CD4-positive, CD25-positive, alpha-beta regulatory T cell (primary cell): ENCODE measurements at places on chromosomes 3 and 15. TPM values are rescaled to one million over a fixed set of nuclear protein-coding genes. Genes with fewer than 3 reads are reported as not detected.

DNA sequence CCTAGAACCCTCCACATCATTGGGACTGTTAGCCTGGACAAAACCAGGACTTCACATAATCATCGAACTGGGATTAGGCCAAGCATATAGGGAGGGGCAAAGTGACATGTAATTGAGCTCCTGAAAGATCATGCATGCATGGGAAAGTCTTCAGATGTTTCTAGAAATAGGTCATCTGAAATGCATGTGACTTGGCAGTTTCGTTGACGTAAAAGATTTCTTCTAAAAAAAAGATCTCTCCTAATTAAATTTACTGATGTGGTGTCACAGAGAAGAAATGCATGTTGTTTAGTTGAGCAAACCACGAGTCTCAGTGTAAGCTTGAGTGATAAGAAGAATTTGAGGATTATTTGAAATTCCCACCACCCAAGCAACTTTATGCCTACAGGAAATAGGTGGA, 70.0 kb upstream of the LIMD1 start:
- H3K36me3 ChIP-seq: peaks cover 46% of the 10 kb centered on the region
- H3K4me3 ChIP-seq: no peak overlapping the region
- H3K4me1 ChIP-seq: no peaks in the 10 kb centered on the region

DNA sequence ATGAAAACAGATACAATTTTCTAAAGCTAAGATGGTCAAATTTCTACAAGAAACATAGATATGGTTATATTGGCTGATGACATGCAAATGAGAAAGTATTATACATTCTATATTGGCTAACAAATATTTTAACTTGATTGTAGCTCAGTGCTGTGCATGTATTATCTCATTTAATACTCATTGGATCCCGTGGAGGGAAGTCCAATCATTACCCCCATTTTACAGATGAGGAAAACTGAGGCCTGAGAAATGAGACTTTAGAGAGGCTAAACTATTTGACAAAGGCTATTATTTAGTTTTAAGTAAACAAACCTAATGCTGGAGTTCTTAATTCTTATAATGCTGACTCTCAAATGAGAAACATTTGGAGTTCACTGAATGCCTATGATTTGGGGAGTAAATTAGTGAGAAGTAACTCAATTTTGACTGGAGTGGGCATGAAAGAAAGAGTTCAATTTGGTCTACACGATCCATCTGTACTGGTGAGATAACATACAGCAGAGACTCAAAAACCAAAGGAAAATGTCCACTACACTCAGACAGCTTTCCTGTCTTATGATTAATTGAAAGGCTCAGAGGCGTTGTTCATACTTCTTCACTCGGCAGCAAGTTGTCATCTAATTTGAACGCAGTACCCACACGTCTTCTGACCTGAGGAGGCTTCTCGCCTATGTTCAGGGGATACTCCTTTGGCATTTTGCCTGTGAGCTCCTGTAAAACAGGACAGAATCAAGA, 72.2 kb upstream of the LMOD3 start:
- peaks cover 64% of the 10 kb centered on the region for H3K36me3 ChIP-seq
- H3K4me1 ChIP-seq: peaks cover 23% of the 10 kb centered on the region
- H3K27ac ChIP-seq: no peak overlapping the region

- H3K4me3 ChIP-seq: no peak overlapping the region
- no peak overlapping the region for H3K27ac ChIP-seq
- no peaks in the 10 kb centered on the region for H3K4me1 ChIP-seq
Measured at GRCh38 chr3:112793326-112794081, 53.2 kb downstream of the CD200R1L start.

DNA sequence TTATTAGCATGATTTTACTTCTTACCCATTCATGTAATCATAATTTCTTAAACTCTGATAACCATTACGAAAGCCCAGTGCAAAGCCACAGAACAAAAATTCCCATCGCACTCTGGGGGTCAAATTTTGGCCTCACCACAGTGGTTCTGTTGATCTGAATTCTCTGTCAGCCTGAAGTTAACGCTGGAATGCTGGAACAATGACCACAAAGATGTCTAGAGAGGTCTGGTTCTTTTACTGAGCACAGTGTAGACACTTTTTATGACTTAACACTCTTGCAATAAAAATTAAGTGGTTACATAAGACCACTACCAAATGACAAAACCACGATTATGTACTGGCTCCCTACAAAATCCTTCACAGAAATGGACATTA, 94.7 kb downstream of the PDZRN3 start:
- no peaks in the 10 kb centered on the region for H3K27me3 ChIP-seq
- no peaks in the 10 kb centered on the region for H3K4me1 ChIP-seq
- no peak overlapping the region for H3K4me3 ChIP-seq
- H3K27ac ChIP-seq: no peak overlapping the region
- DNase-seq: no peak
- no peaks in the 10 kb centered on the region for H3K36me3 ChIP-seq

GRCh38 chr3:173814809-173815208, 417.3 kb downstream of the NLGN1 start:
- H3K27ac ChIP-seq: no peak overlapping the region
- no peaks in the 10 kb centered on the region for H3K4me1 ChIP-seq
- H3K4me3 ChIP-seq: no peak overlapping the region

DNA sequence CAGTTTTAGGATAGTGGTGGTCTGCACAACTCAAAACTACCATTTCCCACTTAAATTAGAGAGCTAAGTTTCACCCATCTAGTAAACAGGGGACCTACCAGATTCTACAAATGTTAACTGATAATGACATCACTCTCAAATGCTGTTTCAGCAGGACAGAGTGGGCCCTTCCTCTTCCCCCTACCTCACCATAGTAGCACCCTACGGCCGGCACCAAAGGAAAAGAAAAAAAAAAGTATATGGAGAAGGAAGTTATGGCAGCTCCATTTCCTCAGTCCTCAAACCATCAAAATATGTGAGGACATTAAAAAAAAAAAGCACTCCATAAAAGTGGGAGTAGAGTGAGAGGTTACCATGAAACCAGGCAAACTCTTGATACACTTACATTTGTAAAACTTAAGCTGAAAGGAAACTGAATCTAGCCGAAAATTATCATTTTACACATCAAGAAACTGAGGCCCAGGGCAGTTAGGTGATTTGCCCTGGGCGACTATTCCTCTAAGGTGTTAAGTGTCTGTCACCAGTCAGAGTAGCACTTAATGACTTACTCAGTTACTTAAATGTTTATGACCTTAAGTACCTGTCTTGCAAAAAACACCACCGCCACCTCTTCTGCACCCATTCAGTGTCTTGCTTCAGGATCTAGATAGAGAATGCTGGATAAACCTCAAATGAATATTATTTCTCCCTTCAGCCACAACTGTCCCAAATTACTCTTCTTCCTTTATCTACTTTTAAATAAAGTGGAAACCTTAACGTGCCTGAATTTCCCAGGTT, 2.7 kb downstream of the MSL2 start:
- peak overlapping the region; percentile 99 for H3K27ac ChIP-seq
- H3K4me3 ChIP-seq: peak overlapping the region; percentile 99
- no peaks in the 10 kb centered on the region for H3K36me3 ChIP-seq
- H3K4me1 ChIP-seq: peaks cover 47% of the 10 kb centered on the region
- DNase-seq: peak; percentile 45

DNA sequence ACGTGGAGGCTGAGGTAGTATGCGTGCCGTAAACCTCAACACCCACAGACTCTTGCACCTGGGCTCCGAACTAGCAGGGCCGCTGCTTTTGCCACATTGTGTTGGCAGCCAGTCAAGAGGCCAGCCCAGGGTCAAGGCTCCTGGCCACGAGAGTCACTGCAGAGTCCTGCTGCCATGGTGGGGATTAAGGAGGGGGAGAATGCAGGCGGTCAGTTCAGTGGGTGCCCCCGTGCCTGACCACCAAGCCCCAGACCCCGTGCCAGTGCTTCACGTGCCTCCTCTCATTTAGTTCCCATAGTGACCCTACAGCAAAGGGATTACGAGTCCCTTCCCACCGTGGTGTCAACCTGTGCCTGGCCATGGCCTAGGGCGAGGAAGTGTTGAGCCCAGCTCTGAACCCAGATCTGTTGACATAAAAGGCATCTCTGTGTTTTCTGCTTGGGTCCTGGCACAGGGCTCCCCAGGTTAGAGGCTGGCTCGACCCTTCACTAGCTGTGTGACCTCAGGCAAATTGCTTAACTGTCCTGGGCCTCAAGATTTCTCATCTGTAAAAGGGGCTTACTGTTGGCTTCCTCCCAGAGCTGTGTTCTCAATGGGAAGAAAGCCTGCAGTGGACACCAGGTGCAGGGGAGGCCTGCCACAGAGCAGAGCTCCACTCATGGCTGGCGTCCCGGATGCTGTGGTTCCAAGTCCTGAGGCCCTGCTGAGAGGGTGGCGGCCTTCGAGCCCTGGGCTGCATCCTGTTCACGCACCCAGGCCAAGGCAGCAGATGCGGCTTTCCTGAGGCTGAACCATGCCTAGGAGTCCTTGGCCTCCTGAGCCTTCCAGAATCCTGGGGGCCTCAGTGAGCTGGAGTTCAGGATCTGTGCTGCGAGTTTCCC, 32.8 kb downstream of the FBLN2 start:
- H3K36me3 ChIP-seq: no peaks in the 10 kb centered on the region
- no peak for DNase-seq
- no peaks in the 10 kb centered on the region for H3K4me1 ChIP-seq
- H3K27me3 ChIP-seq: no peaks in the 10 kb centered on the region
- no peak overlapping the region for H3K4me3 ChIP-seq
- no peak overlapping the region for H3K27ac ChIP-seq

GRCh38 chr15:87228460-87228859, 1028.1 kb downstream of the NTRK3 start:
- no peaks in the 10 kb centered on the region for H3K4me1 ChIP-seq

- no peak for DNase-seq
- H3K27ac ChIP-seq: no peak overlapping the region
- H3K4me1 ChIP-seq: no peaks in the 10 kb centered on the region
- no peaks in the 10 kb centered on the region for H3K27me3 ChIP-seq
Measured at GRCh38 chr3:64900617-64901521, 213.1 kb upstream of the ADAMTS9 start.

- H3K36me3 ChIP-seq: no peaks in the 10 kb centered on the region
- no peak overlapping the region for H3K4me3 ChIP-seq
- no peak for DNase-seq
- H3K27ac ChIP-seq: no peak overlapping the region
Measured at GRCh38 chr3:78610462-78611125, 1157.2 kb downstream of the ROBO1 start.

DNA sequence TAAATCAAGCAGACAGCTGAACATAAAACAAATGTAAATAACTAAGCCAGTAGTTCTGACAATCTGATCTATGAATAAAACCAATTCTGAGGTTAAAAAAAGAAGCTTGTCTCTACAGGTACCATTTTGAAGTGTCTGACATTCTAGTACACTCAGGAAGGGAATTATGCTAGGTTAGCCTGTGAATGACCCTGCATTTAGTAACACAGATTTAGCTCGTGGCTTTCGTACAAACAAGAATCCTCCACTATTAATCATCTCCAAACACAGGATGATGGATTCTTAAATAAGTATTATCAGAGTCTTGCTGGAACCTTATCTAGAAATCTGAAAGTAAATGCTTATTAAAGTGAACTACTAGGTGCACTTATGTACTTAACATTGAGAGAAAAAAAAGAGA, 1120.1 kb downstream of the ROBO1 start:
- H3K4me1 ChIP-seq: no peaks in the 10 kb centered on the region
- no peak overlapping the region for H3K27ac ChIP-seq
- H3K4me3 ChIP-seq: no peak overlapping the region
- H3K36me3 ChIP-seq: no peaks in the 10 kb centered on the region
- no peaks in the 10 kb centered on the region for H3K27me3 ChIP-seq

- H3K27me3 ChIP-seq: peaks cover 32% of the 10 kb centered on the region
- no peak overlapping the region for H3K4me3 ChIP-seq
- H3K27ac ChIP-seq: no peak overlapping the region
- DNase-seq: no peak
Measured at GRCh38 chr3:147361454-147362420, 44.6 kb downstream of the ZIC4 start.

DNA sequence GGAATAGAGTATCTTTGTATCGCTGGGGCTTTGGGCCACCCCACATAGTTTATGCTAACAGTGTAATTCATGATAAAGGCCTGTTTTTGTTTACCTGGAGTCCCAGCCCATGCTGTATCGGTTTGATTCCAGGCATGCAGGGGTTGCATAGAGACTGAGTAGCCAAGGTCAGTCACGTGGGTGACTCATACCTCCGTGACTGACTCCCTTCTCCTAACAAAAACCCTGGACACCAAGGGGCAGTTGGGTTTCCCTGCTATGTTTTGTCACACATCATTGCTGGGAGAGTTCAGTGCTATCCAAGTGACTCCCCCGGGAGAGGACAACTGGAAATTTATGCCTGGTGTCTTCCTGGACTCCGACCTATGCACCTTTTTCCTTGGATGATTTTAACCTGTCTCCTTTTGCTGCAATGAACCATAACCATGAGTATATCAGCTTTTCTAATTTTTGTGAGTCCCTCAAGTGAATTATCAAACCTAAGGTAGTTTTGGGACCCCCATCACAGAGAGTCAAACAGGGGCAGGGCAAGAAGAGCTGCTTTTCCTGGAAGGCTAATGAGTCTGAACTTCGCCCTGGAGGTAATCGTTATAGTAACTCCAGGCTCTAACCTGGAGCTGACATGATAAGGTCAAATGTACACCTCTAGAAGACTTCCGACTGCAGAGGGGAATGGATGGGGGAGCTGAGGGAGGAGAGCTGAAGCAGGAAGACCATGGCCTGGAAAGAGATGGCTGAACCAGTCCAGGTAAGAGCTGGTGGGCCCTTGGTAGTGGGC, 57.0 kb downstream of the SRGAP3 start:
- no peak for DNase-seq
- H3K4me3 ChIP-seq: no peak overlapping the region
- H3K36me3 ChIP-seq: no peaks in the 10 kb centered on the region
- no peaks in the 10 kb centered on the region for H3K27me3 ChIP-seq
- no peak overlapping the region for H3K27ac ChIP-seq
- H3K4me1 ChIP-seq: no peaks in the 10 kb centered on the region

- H3K36me3 ChIP-seq: peaks cover 4% of the 10 kb centered on the region
- no peak for DNase-seq
- peak overlapping the region; percentile 59 for H3K27ac ChIP-seq
- no peaks in the 10 kb centered on the region for H3K27me3 ChIP-seq
- H3K4me1 ChIP-seq: peaks cover 10% of the 10 kb centered on the region
Measured at GRCh38 chr3:129469026-129469425, 29.0 kb downstream of the IFT122 start.

GRCh38 chr3:61526308-61526707, 35.1 kb upstream of the PTPRG start:
- no peaks in the 10 kb centered on the region for H3K4me1 ChIP-seq
- H3K27ac ChIP-seq: no peak overlapping the region
- H3K27me3 ChIP-seq: no peaks in the 10 kb centered on the region
- H3K36me3 ChIP-seq: no peaks in the 10 kb centered on the region
- no peak for DNase-seq
- no peak overlapping the region for H3K4me3 ChIP-seq

The HIGD2B gene
- not detected for polyA plus RNA-seq

- H3K27ac ChIP-seq: no peak overlapping the region
- no peak overlapping the region for H3K4me3 ChIP-seq
- H3K4me1 ChIP-seq: no peaks in the 10 kb centered on the region
- peak; percentile 7 for DNase-seq
- H3K27me3 ChIP-seq: peaks cover 10% of the 10 kb centered on the region
Measured at GRCh38 chr3:58299839-58300516, 6.1 kb upstream of the RPP14 start.

The SLC51A gene
- polyA plus RNA-seq: 0.38 TPM

The XRN1 gene
- polyA plus RNA-seq: 53.5 TPM

GRCh38 chr3:102454181-102454580, 19.4 kb downstream of the ZPLD1 start:
- no peak overlapping the region for H3K27ac ChIP-seq
- DNase-seq: no peak
- H3K4me3 ChIP-seq: no peak overlapping the region

The RTP1 gene
- not detected for polyA plus RNA-seq
